ENCODE measurements at places on chromosomes 6 and 20.

DNA sequence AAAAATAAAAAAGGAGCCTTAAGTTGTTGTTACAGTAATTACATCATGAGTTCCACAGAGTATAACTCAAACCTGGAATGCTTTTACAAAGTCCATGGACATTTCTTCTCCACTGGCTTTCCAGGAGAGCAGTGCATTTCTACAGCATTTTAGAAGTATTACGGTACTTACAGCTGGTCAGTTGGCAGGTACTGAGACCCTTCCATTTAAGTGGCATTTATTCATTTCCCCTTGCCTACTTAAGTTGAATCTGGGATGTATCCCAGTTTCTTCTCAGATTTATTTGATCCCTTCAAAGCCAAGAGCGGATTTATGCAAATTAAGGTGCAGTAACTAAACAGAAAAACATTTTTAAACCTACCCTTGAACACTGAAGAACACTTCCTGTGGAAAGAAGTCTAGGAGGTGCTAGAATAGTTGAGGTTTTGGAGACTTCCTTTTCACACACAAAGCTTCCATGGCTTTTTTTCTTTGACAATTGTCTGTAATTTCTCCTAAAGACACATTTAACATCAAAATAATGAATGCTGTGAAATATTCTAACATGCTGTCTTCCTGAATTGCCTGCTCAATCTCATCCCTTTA lies 3.4 kb downstream of the PRDM13 start:
- no peak for DNase-seq

- no peak for DNase-seq
Observed at GRCh38 chr6:4103929-4104328, 25.0 kb upstream of the FAM217A start.

DNA sequence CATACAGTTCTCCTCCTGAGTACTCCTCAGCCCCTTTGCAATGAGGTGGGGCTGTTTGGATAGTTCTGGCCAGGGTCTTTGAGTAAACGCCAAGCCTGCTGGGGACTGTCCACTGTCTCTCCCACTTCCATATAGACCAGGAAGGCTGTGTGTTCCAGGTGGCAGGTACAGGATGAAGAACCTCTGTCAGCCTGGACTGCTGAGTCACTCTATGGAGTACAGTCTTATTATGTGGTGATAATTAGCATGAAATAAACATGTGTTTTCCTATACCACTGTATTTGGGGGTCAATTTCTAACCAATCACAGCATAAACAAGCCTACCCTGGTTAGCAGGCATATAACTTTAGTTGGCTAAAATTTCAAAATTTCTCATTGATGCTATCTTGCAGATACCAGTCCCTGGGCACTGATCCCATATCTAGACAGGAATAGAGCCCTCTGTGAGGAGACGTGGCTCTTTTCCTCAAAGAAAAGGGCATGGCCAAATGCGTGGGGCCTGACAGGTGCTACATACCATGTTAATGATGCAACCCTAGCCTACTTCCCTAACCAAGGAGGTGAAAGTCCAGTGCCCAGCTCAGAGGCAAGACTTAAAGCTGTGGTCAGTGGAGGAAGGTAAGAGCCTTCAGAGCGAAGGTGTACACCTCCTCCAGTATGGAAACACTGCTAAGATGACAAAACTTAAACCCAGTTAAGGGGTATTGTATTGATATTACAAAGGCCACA lies 4.5 kb upstream of the ALDH8A1 start:
- no peak for DNase-seq

DNA sequence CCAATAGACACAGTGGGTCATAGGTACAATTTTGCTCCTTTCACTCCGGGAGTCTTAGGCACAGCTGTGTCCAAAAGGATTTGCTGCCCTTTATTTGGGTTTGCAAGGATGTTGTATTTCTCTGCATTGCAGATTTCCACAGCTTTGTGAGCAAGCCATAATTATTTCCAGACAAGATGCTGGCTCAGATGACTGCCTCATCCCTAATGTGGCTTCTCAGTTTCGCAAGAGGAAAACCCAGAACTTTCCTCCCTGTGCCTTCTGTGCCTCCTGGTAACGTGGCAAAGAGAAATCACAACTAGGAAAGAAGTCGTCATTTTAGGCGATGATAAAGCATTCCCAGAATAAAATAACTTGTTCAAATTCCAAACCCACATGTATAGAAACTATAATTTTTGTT lies 33.7 kb downstream of the FAM50B start:
- no peak for DNase-seq

DNA sequence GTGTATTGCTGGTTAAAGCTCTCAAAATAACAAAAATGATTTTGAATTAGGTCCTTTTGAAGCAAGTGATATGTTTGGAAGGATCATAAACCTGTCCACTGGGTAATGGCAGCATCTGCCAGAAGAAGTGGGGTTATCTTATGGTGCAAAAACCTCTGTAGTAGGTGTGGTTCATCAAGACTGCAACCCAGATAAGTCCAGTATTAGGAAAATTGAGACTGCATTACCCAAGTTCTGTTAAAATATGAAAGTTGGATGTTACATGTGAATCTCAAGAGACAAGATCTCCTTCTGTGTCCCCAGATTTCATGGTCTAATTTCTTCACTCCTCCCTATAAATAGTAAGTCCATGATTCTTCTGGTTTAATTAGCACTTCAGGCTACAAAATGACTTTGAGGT lies 59.4 kb downstream of the RPRD1B start:
- no peak for DNase-seq

DNA sequence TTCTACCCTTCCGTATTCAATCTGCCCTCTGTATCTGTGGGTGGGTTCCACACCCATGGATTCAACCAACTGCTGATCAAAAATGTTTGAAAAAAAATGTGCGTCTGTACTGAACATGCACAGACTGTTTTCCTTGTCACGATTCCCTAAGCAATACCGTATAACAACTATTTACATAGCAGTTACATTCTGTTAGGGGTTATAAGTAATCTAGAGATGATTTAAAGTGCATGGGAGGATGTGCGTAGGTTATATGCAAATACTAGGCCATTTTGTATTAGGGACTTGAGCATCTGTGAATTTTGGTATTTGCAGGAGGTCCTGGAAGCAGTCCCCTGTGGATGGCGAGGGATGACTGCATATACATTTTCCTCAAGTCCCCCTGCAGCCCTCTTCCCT lies 486.9 kb downstream of the PREX1 start:
- no peak for DNase-seq

DNA sequence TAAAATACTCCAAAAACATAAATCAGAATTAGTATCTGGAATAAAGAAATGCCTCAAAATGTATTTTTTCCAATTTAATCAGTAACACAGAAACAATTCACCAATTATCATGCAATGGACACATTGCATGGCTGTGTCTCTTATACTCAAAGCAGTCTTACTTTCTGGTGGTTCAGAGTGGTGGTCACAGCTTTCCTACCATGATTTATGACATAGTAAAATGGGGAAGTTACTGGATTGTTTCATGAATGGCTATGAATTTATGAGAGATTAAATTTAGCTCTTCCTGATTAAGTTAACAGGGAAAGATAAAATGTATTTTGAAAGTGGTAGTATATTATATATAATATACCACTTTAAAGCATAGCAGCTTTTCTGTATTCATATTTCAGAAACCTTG lies 331.5 kb upstream of the MAP3K7 start:
- DNase-seq: no peak

GRCh38 chr6:107460083-107460631 lies 793 bp upstream of the PDSS2 start:
- DNase-seq: no peak

DNA sequence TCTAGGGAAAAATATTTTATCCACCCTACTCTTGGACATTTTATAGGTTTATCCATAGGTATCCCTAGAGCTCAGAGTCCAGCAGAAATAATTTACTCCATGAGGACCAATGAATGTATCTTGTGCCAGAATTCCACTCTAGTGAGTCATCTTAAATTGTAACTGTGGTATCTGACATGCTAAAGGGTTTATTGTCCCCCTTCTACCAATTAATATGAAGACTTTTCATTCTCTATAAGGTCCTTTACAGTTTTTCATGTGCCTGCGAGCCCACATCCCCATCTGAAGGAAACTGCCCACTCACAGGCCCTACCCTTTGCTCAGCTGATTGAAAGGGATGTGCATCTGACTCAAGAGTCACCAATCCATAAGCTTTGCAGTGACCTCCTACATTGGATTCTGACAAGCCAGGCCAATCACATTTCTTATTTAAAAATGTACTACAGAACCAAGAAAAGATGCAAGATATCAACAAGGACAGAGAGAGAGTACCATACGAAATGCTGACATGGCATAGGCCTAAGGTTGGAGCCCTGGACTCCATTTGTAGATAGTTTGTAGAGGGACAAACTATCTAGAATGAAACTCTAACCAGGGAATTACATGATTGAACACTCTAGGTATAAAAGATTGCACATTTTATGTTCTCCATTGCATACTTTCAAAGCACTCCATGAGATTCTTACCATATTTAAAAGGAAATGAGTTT lies 93.4 kb upstream of the DEFB112 start:
- DNase-seq: peak; percentile 84

GRCh38 chr6:72446430-72446829 lies 175.4 kb upstream of the KCNQ5 start:
- DNase-seq: no peak

- DNase-seq: no peak
Observed at GRCh38 chr6:148524471-148524882, 181.8 kb downstream of the SASH1 start.

GRCh38 chr20:10332656-10333415 lies 101.2 kb downstream of the MKKS start:
- DNase-seq: no peak

- DNase-seq: no peak
Observed at GRCh38 chr6:163381118-163381756, 33.3 kb upstream of the QKI start.

GRCh38 chr20:15036948-15037347 lies 699.5 kb upstream of the FLRT3 start:
- no peak for DNase-seq

GRCh38 chr6:35136185-35136584 lies 5.0 kb downstream of the TCP11 start:
- DNase-seq: no peak

GRCh38 chr6:78614961-78615360 lies 252.4 kb upstream of the IRAK1BP1 start:
- no peak for DNase-seq

- no peak for DNase-seq
Observed at GRCh38 chr6:39882531-39882899, 51.7 kb downstream of the MOCS1 start.
